ENCODE measurements at places on chromosomes 1 and 21.

DNA sequence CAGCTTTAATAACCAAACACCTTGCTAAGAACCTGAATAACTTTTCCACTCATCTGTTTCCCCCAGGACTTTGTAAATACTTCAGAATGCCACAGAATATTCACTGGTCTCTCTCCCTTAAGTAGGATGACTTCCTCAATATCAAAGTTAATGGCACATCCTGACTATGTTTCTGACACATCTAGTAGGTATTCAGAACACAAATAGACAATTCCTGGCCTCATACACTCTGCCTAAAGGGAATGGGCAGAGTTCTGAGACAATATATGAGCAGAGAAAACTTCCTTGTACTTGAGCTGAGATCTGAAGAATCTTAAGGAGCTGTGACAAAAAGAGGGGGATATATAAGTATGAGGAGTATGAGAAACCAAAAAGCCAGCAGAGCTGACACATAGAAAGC, 34.8 kb downstream of the ANKRD13C start:
- DNase-seq: no peak

DNA sequence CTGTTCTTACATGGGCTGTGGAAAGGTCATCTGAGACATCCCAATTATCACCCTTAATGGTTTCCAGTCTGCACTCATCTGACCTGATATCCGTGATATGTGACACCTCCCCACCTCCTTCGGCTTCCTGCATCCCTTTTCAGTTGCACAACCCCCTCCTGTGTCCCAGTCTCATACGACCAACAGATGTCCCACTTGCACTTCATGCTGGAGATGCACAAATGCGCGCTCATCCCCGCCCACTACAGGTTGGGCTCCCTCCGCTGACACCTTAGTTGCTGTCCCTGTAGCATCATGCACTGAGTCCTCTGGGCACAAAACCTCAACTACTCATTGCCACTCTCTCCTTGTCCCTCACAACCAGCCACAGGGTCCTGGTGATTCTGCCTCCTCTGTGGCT, 94.4 kb downstream of the MIS18A start:
- DNase-seq: no peak

DNA sequence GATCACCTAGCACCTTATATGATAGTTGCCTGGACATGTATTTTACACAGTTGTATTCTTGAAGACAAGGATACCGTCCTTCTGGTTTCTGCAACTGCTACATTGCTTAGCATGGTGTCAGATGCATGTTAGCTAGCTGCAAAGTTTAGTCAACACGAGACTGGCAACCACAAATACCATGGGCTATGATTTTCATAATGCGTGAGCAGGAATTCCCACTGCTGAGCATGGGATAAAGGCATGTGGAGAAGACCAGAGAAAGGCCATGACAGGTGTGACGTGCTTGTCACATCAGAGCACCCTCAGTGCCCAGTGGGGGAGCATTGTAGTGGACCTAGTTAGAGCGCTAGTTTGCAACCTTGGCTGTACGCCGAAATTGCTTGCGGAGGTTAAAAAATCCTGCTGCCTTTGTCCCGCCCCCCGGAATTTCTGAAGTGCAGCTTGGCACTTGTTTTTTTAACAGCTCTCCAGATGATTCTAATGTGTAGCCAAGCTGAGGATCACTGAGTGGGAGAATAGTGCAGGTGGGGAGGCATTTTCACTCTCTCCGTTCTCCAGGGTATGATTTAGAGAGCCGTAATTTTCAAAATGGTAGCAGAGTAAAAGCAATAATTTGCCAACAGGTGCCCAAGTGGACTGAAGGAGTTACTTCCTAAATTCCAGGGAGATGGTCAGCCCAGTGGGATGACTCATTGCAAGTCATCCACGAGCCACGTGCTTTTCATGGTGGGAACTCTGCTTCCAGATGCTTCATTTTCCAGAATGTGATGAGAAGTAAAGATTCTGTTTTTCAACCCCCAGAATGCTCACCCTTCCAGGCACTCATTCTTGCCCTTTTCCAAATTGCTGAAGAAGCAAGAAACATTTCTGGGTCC, 81.0 kb downstream of the CNIH3 start:
- no peak for DNase-seq

- DNase-seq: no peak
Observed at GRCh38 chr1:185996211-185996610, 262.0 kb downstream of the HMCN1 start.

GRCh38 chr21:44332383-44332782, 6.8 kb downstream of the CFAP410 start:
- DNase-seq: no peak

DNA sequence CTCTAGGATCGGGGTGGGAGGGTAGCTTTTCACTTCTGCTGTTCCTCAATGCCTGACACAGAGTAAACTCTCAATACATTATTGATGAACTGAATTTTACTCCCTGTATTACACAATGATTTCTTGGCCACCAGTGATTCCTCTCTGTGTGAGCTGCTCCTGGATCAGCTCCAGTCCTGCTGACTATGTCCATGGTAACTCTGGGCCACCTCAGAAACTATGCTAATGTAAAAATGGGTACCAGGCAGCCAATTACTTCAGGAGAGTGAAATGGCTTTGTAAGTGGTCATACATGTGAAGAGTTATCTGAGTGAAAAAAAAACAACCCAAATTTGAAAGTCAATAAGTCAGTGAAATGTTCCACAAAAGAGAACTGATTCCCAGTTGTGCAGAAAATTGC, 311.0 kb downstream of the KCNH1 start:
- no peak for DNase-seq

DNA sequence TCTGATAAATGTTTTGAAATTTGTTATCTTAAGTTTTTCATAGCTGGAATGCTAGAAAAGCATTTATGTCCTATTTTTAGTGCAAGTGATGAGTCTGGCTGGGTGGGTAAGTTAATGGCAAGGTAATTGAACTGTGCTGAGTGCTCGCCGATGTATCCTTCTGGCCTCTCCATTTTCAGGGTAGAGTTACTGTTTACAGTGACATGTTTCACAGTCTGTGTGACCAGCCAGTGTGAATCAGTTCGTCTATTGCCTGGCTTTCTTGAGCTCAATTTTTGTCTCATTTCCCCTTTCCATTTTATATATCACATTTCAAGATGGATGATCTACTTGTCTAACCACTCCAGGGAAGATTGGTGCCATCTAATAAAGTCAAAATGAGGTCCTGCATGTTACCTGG, 44.1 kb downstream of the ITSN1 start:
- DNase-seq: no peak

- DNase-seq: no peak
Observed at GRCh38 chr1:64765012-64765411, 20.1 kb downstream of the RAVER2 start.

GRCh38 chr1:12107718-12108117, 44.6 kb downstream of the TNFRSF8 start:
- DNase-seq: no peak

- DNase-seq: no peak
Observed at GRCh38 chr1:4467241-4467640, 187.2 kb upstream of the AJAP1 start.

- no peak for DNase-seq
Observed at GRCh38 chr21:44057055-44057454, 44.9 kb downstream of the TRAPPC10 start.

- no peak for DNase-seq
Observed at GRCh38 chr21:41589131-41589530, 81.2 kb upstream of the TMPRSS2 start.

DNA sequence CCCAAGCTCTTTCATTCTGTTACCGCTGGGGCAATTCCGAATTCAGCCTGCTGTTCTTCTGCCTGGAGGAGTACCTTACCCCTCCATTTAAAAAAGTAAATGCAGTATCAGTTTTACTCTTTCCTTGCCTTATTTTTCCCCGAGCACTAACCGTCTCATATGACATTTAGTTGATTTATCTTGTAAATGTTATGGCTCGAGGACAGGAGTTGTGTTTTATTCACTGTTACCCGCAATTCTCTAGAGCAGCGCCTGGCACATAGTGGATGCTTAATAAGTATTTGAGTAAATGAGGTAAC, 425 bp upstream of the TADA1 start:
- DNase-seq: no peak

GRCh38 chr1:201331166-201331565, 46.3 kb downstream of the TNNT2 start:
- DNase-seq: no peak

GRCh38 chr1:182679684-182680083, 4.7 kb downstream of the RGS8 start:
- DNase-seq: no peak

- DNase-seq: no peak
Observed at GRCh38 chr1:112504001-112504660, 4.6 kb upstream of the WNT2B start.

- no peak for DNase-seq
Observed at GRCh38 chr1:59569198-59569597, 245.6 kb upstream of the HOOK1 start.

DNA sequence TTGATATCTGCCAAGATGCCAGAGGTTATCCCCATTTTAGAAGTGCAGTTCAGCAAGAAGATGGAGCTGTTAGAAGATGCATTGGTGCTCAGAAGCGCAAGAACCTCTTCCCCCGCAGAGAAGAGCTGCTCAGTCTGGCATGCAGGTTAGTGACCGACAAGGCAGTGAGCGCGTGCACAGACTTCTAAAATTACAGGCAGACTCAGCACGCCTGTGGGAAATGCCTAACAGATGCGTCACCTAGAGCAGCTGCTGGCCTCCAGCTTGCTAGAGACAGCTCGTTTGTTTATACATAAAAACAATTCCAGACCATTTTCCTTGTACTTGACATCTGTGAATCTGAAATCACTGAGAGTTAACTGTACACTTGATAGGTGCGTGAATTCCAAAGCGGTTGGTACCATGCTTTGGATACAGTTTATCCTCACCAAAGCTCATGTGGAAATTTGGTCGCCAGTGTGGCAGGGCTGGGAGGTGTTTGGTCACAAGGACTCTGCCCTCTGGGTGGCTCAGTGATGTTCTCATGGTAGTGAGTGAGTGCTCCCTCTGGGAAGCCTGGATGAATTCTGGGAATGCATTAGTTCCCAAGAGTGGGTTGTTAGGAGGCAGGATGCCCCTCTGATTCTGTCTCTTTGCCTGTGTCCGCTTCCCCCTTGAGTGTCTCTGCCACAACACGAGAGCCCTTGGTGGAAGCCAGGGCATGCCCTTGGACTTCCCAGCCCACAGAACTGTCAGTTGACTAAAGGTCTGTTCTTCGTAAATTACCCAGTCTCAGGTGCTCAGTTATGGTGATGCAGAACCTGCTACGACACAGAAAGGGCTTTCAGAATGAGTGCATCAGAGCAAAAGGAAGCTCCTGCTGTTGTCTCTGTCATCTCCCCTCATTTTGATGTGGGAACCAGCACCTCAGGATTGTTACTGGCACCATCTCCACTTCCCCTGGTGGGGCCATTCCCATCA, 24.4 kb downstream of the SNAP47 start:
- DNase-seq: no peak

DNA sequence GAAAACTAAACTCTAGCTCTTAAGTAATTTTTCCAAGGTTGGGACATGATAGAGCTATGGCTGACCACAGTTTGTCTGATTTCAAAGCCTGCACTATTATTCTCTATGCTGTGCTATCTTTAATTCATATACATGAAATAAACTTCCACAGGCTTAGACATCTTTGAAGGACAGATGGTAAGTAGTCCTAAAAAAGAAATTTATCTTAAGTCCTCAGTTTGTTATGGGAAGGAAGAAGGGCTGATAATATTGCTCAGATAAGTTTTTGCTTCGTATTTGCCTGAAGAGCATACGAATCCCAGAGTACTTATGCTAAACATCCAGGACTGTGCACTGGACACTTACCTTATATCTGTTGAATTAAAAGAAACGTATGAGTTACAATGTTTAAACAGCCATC, 39.6 kb downstream of the VCAM1 start:
- no peak for DNase-seq

DNA sequence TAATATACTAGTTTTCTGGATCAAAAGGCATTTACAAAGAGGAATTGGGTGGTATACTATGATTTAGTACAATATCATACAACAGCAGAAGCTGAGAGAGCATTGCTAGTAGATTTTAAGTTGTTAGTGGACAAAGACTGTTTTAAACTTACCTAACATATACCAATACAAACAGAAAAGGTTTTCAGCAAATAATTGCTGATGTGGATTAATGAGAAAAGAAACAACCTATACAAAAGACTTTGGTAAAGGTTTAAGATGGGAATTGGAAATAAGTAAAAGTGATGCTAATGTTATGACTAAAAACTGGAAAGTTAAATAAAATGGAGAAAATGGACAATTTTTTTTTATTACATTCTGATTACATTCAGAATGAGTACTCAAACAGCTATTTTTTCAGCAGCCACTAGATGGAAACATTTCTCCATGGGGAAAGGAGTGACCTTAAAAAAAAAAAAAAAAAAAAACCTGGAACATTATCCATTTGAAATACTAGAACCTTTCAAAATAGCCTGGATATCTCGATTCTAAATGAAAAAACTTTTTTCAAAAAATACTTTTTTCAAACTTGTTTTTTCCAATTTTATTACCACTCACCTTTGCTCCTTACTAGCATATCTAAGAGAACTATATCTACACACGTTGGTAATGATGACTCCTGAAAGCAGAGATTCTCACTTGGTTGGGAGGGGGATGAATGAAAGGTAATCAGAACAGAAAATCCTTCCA, 55.4 kb downstream of the EPRS1 start:
- no peak for DNase-seq

GRCh38 chr1:201675143-201675542, 136.2 kb downstream of the NAV1 start:
- DNase-seq: no peak

DNA sequence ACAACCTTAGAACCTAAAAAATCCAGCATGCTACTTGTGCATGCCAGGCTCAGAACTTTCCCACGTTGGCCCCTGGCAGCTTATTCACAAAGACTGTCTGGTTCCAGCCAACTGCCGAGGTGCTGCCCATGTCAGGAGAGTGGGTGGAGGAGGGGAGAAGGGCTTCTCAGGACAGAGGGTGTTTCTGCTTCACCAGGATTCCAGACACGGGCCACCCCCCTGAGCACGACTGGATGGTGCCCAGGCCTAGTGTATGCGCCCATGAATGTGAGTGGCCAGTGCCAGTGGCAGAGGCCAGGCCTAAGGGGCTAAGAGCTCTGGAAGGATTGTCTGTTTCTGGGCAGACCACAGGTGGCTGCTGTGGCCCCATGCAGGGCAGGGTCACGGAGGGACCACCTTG, 148.2 kb upstream of the COL6A1 start:
- DNase-seq: no peak

All from NCI-H1436 treated with DMSO at 0.1 percent for 48 hours (cell line).